ENCODE measurements at places on chromosomes 1 and 21.

- no peak for DNase-seq
Measured at GRCh38 chr1:153374071-153374470, 1.4 kb downstream of the S100A12 start.

GRCh38 chr1:20158358-20159070 is 19.4 kb downstream of the PLA2G2F start:
- DNase-seq = no peak

DNA sequence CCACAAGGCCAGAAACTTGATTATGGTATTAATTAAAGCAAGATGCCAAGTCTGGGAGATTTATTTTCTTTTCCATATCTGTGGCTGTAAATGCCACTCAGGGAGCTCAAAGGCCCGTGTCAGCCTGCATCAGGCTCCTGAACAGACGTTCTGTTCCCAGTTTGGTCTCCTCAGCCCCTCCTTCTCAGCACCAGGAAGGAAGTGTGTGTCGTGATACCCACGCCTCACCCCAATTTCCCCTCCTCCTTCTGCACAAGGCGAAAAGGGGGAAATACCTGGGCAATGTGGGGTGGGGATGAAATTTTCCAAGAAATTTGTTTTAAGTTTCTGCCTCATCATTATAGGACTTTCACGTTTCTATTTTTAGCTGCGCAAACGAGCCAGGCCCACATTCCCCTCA is 112.0 kb downstream of the SYF2 start:
- no peak for DNase-seq

DNA sequence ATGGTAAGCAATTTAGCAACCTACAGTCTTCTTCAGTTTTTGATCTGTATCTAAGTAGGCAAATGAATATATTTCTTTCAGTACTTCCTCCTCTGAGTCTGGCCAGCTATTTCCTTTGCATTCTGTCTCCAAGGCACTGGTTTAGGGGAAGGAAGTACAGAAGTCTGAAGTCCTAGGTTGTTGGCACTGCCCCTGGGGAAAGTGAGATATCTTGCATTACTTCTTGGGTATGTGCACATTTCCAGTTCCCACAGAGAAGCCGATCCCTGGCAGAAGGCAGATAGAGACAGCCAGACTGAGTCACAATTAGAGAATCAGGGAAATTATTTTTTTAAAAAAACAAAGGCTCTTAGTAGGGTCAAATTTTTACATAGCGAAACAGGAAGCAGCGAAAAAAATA is 98.8 kb downstream of the RASAL2 start:
- DNase-seq = peak; percentile 12
